Muscle of leg (tissue), 16 donors: ENCODE measurements at places on chromosomes 12 and 14. TPM values are rescaled to one million over a fixed set of nuclear protein-coding genes. Genes with fewer than 3 reads are reported as not detected.

Gene GPR137C
- 1.8 TPM for total RNA-seq

Gene HSP90AA1
- 115 TPM for total RNA-seq

Gene C12orf50
- 0.09 TPM for total RNA-seq

Gene TAS2R14
- 2.5 TPM for total RNA-seq

Gene TTC9
- 4.4 TPM for total RNA-seq

Gene MYH6
- 0.66 TPM for total RNA-seq

Gene CLMN
- total RNA-seq = 3.2 TPM

Gene TPPP2
- 0.44 TPM for total RNA-seq

Gene ADAM20
- total RNA-seq = 0.80 TPM

Gene SSTR1
- total RNA-seq = under 0.01 TPM

Gene FOXM1
- total RNA-seq = 6.5 TPM

GRCh38 chr12:67018105-67018504, 251.1 kb upstream of the CAND1 start:
- DNase-seq = no peak

DNA sequence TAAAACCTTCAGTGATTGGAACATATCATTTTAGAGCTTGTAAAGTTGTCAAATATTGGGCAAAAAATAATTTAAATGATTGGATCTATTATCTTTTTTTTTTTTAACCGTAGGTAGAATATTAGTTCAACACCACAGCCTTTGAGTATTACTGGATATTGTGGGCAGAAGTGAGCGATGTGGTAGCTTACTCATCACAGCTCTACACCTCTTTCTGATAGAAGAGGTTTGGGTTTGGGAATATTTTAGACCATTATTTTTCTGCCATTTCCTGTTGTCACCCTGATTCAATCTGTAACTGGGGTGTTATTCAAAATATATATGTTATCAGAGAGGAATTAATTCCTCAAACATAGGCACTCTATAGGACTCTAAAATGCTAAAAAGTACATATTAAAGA, 34.8 kb upstream of the SLC38A2 start:
- DNase-seq = no peak

GRCh38 chr14:38838979-38839323, 264.1 kb downstream of the SEC23A start:
- DNase-seq = no peak

- DNase-seq = peak; percentile 50
Observed at GRCh38 chr12:116687888-116688287, 50.0 kb downstream of the SPRING1 start.

GRCh38 chr12:60279221-60279620, 683.4 kb downstream of the SLC16A7 start:
- no peak for DNase-seq

DNA sequence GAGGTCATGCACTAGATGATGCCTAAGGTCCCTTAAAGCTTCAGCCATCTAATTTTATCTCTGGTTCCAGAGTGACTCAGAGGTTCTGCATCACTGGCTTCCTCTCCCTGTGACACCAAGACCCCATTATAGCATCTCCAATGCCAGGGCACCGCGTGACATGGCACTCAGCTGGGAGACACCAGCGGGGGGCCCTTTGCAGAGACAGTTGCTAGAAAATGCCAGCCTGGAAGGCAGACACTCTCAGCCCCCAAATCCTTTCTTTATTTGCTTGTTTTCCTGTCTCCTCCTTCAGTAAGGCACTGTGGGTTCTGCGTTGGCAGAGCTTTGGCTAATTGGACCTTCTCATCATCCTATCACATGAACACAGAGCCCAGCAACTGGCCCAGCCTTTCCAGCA, 123.5 kb upstream of the VRK1 start:
- DNase-seq = no peak

DNA sequence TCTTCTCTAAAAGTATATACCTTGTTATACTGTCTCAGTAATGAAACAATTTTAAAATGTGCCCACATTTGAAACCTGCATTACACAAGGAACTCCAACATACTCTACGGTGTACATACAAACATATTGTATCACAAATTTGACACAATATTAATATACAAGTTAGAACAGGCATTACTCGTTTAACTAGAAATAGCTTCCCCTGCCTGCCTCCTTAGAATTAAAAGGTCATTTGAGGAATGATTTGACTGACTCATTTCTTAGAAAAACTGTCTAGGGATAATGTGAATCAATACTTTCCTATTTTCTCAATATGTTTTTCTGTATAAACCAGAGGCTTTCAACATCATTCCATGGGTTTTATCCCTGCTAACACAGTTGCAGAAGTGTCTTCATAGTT, 73.7 kb downstream of the STON2 start:
- DNase-seq = no peak

DNA sequence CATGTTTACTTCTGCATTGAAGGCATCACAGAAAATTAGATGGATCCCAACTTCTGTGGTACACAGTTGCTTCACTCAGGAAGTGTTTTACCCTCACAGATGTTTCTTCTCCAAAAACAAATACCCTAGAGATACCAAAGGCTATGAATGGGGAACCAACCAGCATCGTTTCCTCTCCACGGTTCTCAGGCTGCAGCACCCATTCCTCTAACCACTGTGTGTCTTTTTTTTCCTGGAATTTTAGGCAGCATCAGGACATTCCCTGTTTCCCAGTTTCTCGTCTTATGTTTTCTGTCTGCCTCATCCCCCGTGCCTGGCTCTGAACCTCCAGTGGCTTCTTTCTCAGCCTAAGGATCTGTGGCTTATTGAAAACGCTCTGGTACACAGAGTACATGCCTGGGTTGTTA, 72.0 kb upstream of the TBX5 start:
- no peak for DNase-seq

DNA sequence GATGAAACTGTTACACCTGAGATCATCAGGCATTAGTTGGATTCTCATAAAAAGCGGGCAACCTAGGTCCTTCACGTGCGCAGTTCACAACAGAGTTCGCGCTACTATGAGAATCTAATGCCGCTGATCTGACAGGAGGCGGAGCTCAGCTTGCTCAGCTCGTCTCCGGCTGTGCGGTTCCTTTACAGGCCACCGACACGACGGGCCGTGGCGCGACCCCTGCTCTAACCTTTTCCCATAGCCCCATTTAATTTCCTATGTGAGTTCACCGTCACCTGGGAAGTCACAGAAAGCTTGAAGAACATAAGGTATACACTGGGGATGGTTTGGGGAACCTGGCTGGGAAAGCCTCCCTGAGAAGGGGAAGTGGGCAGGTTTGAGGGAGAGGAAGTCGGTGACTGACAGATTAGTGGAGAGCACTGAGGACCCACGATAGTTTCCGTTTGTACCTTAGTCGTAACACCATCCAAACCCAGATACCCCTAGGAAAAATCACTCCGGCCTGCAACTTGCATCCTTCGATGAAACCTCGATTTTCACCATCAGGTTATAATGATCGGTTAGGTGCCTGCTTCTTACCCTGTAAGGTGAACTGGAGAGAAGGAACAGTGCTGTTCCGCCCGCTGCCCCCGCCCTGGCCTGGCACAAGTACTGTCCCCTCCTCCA, 2.8 kb upstream of the AAAS start:
- peak; percentile 45 for DNase-seq

GRCh38 chr14:57822081-57822480, 43.8 kb downstream of the SLC35F4 start:
- DNase-seq = no peak

- peak; percentile 40 for DNase-seq
Observed at GRCh38 chr12:25495331-25496097, 57.6 kb downstream of the LMNTD1 start.

DNA sequence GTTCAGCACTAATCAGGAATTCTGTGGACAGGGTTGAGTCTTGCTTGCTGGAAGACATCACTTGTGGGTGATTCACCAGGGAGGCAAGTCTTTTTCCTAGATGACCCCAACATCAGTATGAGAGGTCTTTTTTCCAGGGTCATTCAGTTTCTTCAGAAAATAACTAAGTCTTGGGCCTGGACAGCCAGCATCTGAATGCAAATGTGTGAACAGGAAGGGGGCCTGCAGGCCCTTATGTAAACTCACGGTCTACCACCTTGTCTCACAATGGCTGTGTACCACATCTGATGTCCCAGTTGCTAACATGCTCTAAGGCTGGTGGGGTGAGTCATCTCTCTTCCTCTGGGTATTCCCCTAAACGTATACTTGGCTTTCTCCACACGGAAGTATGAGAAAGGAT, 79.2 kb downstream of the HECTD4 start:
- no peak for DNase-seq

- DNase-seq = no peak
Observed at GRCh38 chr12:96383991-96384390, 16.2 kb downstream of the CDK17 start.

GRCh38 chr12:45289245-45290215, 73.6 kb downstream of the ANO6 start:
- DNase-seq = no peak

DNA sequence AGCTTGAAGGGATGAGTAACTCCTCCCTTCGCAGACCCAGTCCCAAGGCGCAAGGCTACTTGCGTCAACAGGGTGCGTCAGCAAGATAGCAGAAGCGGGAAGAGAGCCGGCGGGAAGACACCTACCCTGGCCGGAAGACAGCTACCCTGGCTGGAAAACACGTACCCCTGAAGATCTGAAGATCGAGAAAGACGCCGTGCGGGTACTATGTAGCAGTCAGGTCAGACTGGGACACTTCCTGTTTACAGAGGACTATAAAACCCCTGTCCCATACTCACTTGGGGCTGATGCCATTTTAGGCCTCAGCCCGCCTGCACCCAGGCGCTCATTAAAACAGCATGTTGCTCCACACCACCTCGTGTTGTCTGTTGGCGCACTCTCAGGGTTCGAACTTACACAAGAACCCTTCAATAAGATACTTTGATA, 80.9 kb downstream of the ABCD2 start:
- no peak for DNase-seq

- DNase-seq = no peak
Observed at GRCh38 chr14:81231540-81231939, 10.8 kb upstream of the GTF2A1 start.

DNA sequence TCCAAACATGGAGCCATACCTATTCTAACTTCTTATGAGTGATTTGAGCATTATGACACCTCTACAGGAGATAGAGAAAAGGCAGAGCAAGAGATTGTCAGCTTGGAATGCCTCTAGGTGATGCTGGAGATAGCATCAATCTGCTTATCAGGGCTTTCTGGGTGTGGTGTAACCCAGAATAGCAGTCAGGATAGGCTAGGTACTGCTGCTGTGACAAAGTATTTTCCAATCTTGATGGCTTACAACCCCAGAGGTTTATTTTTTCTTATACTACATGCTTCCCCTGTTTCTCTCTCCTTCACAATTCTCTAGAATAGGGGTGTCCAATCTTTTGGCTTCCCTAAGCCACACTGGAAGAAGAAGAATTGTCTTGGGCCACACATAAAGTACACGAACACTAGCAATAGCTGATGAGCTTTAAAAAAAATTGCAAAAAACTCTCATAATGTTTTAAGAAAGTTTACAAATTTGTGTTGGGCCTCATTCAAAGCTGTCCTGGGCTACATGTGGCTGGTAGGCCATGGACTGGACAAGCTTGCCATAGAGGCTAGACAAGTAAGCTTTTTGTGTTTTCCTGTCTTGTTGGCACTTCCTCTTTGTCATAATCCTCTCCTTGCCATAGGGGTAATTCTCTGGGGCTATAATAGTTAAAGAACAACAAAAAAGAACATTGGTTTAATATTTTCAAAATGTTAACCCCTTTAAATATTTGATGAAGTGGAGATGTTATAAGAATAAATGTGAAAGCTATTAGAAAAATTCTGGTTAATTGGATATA, 123.9 kb upstream of the PMCH start:
- no peak for DNase-seq

- no peak for DNase-seq
Observed at GRCh38 chr12:108495823-108496579, 19.1 kb upstream of the FICD start.

DNA sequence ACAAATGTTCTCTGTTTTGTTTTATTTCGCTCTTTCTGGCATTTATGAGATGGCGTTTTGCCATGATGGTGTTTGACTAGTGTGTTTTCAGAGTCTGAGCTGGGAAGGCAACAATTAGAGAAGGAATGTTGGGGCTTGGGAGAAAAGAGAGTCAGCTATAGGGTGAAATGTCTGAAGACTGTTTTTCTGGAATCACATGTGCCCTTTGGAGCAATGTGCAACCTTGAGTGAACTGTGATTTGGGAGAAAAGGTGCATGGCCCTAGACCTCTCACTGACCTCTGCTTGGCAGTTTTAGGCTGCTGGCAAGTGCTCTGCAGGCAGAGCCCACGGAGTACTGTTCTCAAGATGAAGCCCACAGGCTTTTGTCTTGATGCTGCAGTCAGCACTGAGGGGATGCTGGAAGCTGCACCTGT, 379.9 kb upstream of the PDE3A start:
- DNase-seq = peak; percentile 61

DNA sequence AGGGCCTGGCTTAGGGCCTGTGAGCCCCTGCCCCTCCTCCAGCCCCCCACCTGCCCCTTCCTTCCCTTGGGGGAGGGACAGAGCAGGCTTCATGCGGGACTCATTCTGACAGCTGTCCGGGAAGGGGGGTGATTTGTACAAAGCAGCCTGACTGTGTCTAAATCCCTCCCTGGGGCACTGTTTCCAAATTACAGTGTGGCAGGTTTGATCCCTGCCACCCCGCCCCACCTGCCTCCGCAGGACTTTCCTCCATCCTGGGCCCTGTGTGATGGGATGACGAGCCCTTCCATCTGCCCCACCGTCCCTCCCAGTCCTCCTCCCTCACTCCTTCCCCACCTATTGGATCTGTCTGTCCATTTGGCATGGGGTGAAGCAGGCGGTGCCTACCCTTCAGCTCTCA, 363.9 kb downstream of the BCL11B start:
- DNase-seq = peak; percentile 74

GRCh38 chr12:2507814-2508213, 287.0 kb upstream of the FKBP4 start:
- no peak for DNase-seq

- DNase-seq = peak; percentile 16
Observed at GRCh38 chr12:77349689-77350370, 284.5 kb upstream of the E2F7 start.

DNA sequence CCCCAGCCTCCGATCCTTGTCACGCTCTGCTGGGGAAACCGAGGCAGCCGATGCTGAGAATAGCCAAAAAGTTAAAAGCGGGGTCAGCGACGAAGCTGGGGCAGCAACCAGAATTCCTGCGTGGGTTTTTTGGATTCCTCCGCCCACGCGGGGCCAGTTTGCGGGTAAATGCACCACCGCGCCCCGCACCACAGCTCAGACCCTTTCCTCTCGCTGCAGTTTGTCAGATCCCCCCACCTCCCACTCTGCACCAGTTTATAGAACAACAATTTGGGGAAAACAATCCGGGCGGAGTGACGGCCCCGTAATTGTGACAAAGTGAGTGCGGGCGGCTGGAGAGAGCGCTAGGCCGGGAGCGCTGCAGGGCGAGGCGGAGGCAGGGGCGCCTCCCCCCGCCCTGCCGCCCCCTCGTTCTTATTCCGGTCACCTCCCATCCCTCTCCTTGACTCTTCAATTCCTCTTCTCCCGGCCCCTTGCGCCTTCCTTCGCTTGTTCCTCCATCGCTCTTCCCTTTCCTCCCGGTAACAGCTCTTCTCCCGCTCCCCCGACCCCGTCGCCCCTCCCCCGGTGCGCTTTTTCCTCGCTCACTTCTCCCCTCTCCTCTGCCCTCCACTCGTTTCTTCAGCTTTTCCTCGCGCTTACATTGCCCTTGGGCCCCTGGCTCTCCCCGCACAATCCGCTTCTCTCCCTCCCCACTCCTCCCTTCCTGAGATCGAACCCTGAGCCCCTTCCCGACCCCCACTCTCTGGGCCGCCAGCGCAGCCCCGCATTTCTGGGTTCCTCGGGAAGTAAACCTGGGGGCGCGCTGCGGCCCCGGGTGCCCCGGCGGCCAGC, 646 bp upstream of the DNAJC22 start:
- DNase-seq = no peak
